ENCODE measurements at places on chromosomes 7 and 10.

DNA sequence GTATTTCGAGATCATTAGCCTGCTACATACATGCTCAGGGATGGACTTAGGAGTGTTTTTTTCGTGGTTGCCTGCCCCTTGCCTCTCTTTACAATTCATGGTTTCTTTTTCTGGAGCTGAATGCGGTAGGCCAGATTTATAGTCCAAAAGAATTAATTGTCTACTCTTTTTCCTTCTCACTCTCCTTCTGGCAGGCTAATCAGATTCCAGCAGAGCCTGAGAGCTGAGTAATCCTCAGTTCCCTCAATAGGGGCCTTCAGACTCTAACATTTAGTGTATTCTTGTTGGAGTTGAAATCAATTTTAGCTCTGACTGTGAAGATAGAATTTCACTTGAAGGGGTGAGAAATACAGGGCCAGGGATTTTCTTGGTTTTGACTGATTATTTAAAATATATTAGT lies 16.4 kb downstream of the SORCS3 start:
- DNase-seq, result no peak

DNA sequence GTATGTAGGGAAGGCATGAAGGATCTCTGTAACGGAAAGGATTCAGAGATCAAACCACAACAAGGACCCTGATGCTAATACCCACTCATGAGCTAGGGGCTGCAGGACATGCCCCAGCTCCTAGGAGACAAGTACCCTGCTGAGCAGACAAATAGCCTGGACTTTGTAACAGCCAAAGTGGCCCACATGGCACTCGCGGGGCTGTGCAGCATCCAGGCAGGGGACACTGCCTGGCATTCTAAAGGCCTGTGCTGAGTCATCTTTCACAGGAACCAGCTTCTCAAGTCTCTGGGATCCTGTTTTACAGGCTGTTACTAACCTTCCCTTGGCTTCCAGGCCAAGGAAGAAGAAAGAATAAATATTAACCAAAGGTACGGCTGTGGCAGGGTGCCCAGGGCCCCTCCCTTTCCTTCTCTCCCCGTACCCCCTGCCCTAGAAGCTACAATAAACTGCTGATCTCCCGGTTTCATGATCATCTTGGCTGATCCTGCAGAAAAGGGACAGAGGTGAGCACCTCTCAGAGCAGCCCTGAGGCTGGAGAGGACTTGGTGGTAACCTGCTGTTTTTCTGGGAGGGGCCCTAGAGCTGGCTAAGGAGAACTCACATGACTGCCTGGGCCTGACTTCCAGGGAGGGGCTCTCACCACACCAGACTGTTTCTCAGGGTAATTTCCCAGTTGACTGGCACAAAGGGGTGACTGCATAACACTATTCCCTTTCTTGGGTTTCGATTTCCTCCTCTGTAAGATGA lies 4.2 kb upstream of the RPEL1 start:
- DNase-seq, result no peak

DNA sequence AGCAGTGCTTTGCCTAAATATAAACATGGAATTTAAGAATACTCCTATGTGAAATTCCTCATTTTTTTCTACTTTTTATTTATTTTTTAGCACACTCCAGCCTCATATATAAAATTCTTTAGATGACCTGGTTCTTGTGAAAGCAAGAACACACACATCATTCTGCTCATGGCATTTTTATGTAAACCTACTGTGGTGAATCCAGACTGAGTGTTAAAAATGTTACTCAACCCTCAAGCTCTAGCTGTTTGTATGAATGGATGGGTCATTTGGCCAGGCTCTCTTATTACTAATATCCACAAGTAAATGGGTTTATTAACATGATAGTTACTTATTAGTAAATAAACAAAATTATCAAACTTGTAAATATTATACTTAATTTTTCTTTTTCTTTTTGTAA lies 551.7 kb upstream of the LRRN3 start:
- DNase-seq, result no peak

GRCh38 chr10:34151931-34152330 lies 663.2 kb downstream of the PARD3 start:
- DNase-seq, result no peak

- DNase-seq, result no peak
Measured at GRCh38 chr7:110311556-110311955, 779.4 kb upstream of the LRRN3 start.

DNA sequence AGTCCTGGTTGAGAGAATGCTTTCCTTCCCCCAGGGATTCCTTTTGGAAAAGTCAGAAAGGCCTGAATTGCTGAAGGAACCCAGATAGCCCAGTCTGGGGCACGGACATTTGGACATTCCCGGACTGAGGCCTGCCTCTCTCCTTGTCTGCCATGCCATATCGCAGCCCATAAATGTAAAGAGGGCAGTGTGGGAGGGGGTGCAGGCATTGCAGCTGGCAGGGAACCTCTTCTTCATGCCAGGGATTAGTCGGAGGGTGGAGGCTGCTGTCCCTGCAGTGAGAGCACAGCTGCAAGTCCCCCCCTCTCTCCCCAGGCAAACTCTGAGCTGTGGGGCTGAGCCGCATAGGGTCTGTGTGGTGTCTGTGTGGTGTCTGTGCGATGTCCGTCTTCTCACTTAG lies 486.0 kb upstream of the MKI67 start:
- no peak for DNase-seq

DNA sequence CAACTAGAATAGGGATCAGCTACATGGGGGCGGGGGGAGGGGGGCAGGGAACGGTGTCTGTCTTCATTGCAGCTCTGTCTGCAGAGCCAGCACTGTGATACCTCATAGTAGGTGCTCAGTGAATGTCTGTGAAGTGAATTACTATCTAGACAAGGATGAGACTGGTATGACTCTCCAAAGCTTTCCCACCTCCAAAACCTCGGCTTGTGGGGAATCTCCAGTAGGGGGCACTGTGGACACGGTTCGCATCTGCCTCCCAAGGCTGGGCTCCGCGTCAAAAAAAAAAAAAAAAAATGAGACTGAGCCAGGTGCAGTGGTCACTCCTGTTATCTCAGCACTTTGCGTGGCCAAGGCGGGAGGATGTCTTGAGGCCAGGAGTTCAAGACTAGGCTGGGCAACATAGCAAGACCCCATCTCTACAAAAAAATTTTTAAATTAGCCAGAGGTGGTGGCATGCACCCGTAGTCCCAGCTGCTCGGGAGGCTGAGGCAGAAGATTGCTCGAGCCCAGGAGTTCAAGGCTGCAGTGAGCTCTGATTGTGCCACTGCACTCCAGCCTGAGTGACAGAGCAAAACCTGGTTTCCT lies 9.6 kb downstream of the TRIM56 start:
- DNase-seq, result no peak

DNA sequence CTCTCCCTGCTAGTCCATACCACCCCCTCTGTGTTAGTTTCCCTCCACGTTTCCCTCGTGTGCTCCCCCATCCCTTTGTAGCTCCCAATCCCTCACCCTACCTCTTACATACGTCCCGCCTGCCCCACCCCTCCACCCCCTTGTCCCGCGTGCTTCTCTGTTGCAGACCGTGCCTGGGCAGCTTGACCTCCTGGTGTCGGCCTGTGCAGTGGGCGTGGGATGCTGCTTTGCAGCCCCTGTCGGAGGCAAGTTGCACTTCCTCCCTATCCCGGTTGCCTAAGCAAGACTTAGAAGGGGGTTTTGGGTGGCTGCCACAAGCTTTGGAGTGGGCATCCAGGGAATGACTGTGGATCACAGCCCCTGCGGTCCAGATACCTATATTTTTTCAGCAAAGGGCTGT lies 7.7 kb downstream of the CLCN1 start:
- DNase-seq, result no peak

Data from HFF-Myc (cell line).